Stimulated activated CD4-positive, alpha-beta T cell treated with anti-CD3 and anti-CD28 coated beads, TNF-alpha, amount 100 ng/mL, for 1 hour (primary cell): ENCODE measurements at places on chromosomes 1 and 21.

DNA sequence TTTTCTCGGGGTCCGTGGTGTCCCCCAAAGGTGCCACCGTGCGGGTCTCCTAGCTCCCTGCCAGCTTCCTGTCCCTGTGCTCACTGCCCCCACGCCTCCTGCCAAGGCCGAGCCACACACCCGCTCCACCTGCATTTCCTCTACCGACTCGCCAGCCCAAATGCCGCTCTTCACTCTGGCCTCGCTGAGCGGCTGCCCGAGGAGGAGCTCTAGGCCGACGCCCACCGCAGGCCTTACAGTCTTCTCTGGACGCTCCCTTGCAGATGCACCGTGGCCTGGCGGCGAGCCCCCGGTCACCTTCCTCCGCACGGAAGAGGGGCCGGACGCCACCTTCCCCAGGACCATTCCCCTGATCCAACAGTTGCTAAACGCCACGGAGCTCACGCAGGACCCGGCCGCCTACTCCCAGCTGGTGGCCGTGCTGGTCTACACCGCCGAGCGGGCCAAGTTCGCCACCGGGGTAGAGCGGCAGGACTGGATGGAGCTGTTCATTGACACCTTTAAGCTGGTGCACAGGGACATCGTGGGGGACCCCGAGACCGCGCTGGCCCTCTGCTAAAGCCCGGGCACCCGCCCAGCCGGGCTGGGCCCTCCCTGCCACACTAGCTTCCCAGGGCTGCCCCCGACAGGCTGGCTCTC, 26.3 kb downstream of the FTCD start:
- DNase-seq: no peak

DNA sequence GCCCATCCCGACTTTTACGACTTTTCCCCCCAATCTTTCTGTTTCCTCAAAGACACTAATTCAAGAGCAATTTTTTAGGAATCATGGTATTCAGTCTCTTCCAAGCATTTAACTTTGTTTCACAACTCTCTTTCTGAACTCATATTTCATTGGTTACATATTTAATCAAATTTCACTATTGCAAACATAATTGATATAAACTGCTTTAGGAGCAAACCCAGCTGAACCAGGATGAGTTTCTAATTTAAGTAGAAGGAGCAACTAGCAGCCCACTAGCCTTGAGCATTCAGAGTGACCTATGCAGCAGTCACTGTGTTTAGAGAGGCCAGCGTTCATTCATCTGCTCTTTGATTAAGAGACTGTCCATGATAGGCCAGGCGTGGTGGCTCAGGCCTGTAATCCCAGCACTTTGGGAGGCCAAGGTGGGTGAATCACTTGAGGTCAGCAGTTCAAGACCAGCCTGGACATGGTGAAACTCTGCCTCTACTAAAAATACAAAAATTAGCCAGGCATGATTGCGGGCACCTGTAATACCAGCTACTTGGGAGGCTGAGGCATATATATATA, 1.8 kb downstream of the CELA2B start:
- DNase-seq: no peak

- no peak for DNase-seq
These were observed 452.6 kb upstream of the NR5A2 start for GRCh38 chr1:199574950-199575349.

DNA sequence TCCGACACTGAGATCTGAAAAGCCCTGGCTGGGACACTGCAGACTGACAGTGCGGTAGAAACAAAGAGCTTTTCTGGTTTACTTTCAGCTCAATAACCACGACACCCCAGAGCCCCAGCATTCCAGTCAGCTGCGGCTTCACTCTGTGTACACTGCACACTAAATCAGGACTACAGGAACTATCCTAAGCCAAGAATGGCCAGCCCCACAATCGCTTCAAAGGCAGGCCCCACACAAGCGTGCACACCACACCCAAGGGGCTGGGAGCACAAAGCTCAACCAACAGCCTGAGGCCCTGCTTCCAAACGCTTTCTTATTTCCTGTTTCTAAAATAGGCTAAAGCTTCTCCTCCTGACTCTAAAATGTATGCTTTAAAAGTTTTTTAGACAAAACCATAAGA, 28.4 kb downstream of the URB1 start:
- DNase-seq: no peak

DNA sequence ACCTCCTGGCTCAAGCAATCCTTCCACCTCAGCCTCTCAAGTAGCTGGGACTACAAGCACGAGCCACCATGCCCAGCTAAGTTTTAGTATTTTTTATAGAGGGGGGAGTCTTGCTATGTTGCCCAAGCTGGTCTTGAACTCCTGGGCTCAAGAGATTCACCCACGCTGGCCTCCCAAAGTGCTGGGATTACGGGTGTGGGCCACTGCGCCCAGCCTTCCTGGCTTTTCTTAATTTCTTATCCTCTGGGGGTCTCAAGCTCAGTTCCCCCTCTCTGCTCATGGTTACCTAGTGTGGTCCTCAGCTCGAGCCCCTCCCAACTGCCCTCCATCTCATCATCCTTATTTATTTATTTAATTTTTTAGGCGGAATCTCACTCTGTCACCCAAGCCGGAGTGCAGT, 2.9 kb upstream of the RPL22 start:
- no peak for DNase-seq

- no peak for DNase-seq
These were observed 7.5 kb downstream of the KAZN start for GRCh38 chr1:14605945-14606344.

- DNase-seq: no peak
These were observed 27.3 kb downstream of the F3 start for GRCh38 chr1:94514095-94514727.

DNA sequence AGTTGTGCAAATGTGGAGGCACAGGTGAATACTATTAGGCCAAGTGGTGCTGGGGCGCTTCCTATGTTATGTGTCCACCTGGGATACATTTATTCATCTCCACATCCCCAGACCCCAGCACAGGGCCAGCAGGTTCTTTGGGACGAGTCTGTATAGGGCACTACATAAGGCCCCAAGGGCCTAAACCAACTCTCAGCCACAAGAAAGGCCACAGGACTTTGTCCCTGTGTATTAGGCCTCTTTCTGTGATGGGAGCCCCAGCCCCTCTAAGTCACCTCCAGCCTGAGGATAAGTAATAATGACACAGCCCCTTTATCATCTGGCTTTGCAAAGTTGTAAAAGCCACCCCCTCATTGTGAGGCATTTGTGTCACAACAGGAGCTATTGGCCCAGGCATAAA, 79.2 kb upstream of the CD1D start:
- DNase-seq: no peak

DNA sequence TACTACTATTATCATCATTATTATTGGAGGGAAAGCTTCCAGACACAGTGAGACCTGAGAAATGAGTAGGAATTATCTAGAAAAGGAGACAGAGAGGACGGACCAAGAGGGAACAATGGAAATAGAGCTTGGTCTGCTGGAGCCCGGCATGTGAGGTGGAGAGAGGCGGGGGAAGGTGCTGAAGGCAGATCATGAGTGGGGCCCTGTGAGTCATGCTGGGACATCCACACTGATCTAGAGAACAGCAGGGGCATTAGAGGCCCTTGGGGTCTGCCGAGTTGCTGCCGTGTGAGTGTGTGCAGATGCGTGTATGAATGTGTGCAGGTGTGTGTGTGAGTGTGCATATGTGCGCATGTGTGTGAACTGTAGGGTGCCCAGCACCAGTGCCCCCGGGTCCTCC, 65.7 kb downstream of the TMCO4 start:
- no peak for DNase-seq

GRCh38 chr21:44012474-44013379, 618 bp downstream of the TRAPPC10 start:
- DNase-seq: peak; percentile 71

DNA sequence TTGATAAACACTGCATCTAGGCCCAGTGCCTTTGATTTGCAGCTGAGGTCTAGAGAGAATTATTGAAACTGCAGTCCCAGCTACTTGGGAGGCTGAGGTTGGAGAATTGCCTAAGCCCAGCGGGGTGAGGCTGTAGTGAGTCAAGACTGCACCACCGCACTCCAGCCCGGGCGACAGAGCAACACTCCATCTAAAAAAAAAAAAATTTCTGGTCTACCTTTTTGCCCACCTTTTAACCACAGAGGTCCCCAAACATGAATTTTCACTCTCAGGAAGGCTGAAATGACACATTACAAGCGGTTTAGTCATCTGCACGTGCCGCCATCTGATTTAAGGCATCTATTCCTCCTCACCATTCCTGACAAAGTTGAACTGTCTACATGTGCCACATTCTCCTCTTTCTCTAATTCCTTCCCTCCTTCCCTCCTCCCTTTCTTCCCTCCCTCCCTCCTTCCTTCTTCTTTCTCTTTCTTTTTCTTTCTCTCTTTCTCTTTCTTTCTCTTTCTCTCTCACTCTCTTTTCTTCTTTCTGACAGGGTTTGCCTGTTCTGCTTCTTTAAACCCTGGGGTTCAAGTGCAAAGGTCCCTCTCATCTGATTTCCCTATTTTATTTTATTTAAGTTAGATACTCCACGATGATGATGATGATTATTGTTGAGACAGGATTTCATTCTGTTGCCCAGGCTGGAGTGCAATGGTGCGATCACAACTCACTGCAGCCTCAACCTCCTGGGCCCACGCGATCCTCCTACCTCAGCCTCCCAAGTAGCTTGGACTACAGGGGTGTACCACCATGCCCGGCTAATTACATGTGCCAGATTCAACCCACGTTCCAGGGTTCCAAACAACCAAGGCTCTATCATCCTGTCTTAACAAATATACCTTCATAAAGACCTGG, 3.0 kb upstream of the SOD1 start:
- DNase-seq: no peak

DNA sequence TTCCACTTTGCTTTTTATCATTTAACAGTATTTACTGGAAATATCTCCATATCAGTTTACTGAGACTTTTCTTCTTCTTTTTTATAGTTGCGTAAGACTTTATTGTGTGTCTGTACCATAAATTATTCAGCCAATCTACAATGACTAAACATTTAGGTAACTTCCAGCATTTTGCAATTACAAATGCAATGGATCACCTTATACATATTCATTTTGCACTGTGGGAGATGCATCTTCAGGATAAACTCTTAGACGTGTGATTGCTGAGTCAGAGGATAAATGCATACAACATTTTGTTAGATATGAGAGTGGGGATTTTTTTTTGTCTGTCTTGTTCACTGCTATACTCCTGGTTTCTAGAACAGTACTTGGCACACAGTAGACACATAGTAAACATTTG, 95.7 kb upstream of the GCLM start:
- no peak for DNase-seq

DNA sequence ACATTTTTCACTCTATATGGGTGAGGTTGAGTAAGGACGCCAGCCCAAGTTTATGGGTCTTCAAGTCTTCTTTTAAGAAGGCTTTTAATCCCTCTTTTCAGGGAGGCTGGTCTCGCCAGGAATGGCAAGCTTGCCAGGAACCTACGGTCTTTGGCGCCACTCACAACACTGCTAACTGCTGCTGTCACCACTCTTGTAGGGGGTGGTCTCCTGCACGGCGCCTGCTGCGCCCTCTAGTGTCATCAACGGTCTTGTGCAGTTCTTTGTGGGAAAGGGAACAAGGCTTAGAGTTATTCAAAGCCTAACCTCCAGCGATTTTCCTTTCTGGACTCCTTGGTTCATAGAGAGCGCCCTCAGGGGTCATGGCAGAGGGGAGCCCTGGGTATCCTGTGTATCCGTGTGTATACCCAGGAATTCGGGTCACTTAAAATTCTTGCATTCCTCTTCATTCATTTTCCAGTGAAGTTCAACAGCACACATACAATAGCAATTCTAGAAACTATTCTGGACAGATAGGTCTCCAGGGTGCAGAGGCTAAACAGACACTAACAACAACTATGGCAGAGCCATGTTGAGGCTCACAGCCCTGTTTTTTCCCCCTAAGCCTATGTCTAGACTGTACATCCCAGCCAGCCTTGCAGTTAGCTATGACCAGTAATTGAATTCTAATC, 392.8 kb upstream of the CAMK1G start:
- no peak for DNase-seq

- no peak for DNase-seq
These were observed 244.2 kb upstream of the HOOK1 start for GRCh38 chr1:59570524-59570923.

GRCh38 chr21:26025536-26026512, 144.7 kb downstream of the APP start:
- DNase-seq: no peak

DNA sequence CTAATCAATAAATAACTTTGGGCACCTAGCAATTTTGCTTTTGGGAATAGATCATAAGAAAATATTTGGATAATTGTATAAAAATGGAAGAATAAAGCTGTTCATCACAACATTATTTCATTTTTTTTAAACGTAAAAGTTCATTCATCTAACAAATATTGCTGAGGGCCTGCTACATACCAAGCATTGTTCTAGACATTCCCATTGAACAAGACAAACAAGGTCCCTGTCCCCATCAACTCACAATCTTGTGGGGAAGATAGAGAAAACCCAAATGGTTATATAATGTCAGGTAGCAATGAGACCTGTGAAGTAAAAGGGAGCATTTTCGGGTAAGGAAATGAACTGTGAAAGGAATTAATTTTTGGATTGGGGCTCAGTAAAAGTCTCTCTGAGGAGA, 54.0 kb upstream of the BEND5 start:
- DNase-seq: no peak
